ENCODE measurements at places on chromosomes 16 and 17.

DNA sequence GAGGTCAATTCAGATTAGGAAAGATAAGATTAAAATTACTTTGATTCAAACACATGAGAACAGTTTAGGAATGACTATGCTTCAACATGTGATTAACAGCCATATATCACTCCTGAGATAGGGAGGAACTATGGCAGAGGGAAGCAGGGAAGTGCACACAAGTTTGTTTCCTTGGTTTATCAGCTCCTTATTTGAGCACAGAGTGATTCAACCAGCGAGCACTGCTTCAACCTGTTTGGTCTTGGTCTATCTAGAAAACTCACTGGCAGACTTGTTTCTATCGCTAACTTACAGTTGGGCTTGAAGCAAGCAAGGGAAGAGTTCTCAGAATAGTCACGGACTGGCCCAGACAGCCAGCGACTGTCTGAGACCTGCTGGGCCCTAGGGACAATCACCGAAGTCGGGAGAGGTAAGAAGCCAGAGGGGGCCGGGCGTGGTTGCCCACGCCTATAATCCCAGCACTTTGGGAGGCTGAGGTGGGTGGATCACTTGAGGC is 23.5 kb downstream of the TUBG1 start:
- no peak for DNase-seq

- DNase-seq: no peak
These were observed 33.2 kb downstream of the WDR59 start for GRCh38 chr16:74951681-74952080.

- DNase-seq: no peak
These were observed 28.2 kb downstream of the ADAMTS18 start for GRCh38 chr16:77406680-77407079.

- no peak for DNase-seq
These were observed at the start of gene SLC6A2 for GRCh38 chr16:55655897-55656681. SLC6A2 (plus strand) TSS chr16:55655988; CDS start chr16:55656695, 707 bp downstream.

- no peak for DNase-seq
These were observed 29.0 kb downstream of the ZC3H18 start for GRCh38 chr16:88599092-88599733.

- DNase-seq: no peak
These were observed 1.7 kb downstream of the MYH11 start for GRCh38 chr16:15854906-15855703.

GRCh38 chr17:43755389-43755875 is 3.2 kb downstream of the SOST start:
- DNase-seq: no peak

- DNase-seq: no peak
These were observed 3.2 kb downstream of the DEXI start for GRCh38 chr16:10938796-10939648.

DNA sequence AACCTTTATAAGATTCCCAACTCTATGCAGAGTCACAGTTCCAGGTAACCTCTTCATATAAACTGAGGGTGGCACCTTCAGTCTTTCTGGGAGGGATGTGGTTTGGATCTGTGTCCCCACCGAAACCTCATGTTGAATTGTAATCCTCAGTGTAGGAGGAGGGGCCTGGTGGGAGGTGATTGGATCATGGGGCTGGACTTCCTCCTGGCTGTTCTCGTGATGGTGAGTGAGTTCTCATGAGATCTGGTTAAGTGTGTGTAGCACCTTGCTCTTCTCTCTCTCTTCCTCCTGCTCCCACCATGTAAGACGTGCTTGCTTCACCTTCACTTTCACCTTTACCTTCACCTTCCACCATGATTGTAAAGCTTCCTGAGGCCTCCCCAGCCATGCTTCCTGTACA is 30.5 kb downstream of the HS3ST2 start:
- no peak for DNase-seq

GRCh38 chr17:45436161-45436560 is 3.5 kb upstream of the ARHGAP27 start:
- DNase-seq: no peak

All from activated gamma-delta T cell treated with Interleukin-2 at 50 U/mL for 16 hours (primary cell).